ENCODE measurements at places on chromosomes 2 and 18.

DNA sequence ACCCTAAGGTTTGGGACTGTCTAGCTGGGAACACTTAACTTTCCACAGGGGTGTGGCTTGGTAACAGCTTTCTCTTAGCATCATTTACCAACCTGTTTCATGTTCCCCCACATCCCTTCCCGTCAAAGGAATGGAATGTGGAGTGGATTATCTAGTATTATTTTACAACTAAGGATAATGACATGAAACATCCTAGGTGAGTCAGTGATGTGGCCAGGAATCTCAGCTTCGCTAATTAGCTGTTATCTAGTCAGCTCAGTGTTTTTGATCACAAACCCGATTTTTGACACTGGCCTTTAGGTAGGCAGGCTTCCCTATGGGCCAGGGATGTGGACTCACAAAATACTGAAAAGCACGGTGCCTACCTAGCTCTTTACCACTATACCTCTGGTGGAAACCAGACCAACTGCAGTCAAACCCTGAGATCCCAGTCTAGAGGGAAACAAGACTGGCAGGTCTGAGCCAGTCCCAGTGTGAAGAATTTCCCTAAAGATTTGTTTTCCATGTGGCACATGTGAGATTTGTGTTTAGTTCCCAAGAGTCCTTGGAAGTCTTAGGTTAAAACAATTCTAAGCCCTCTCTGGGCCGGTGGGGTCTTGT is 2.8 kb upstream of the NRP2 start:
- no peak for DNase-seq

DNA sequence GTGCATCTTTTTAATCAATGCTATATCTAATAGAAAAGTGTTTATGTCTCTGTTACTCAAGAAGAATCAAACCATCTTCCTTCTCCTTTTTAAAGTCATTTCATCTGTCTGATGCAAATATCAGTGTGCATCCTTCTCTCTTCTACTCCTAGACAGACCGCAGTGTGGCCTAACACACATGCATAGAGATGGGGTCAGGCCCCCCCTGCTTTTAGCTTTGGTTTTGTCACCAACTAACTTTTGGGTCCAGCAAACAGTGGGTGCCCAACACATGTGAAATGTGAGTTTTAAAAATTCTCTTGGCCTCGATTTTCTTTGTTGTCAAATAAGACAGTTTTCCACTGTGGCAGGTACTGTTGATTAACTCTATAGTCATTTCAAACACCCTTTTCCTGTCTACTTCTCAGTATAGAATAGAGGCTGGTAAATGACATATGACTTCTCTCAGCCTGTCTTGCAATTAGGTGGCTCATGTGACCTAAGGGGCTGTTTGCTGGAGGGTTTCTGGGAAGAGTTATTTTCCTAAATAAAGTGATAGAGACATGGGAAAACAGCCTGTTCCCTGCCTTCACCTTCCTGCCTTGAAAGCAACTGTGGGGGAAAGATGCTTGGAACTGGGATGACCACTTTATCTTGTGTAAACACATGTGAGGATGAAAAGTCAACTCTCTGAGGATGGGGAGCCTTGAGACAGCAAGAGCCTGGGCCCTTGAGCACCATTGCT is 65.7 kb upstream of the DARS1 start:
- no peak for DNase-seq

DNA sequence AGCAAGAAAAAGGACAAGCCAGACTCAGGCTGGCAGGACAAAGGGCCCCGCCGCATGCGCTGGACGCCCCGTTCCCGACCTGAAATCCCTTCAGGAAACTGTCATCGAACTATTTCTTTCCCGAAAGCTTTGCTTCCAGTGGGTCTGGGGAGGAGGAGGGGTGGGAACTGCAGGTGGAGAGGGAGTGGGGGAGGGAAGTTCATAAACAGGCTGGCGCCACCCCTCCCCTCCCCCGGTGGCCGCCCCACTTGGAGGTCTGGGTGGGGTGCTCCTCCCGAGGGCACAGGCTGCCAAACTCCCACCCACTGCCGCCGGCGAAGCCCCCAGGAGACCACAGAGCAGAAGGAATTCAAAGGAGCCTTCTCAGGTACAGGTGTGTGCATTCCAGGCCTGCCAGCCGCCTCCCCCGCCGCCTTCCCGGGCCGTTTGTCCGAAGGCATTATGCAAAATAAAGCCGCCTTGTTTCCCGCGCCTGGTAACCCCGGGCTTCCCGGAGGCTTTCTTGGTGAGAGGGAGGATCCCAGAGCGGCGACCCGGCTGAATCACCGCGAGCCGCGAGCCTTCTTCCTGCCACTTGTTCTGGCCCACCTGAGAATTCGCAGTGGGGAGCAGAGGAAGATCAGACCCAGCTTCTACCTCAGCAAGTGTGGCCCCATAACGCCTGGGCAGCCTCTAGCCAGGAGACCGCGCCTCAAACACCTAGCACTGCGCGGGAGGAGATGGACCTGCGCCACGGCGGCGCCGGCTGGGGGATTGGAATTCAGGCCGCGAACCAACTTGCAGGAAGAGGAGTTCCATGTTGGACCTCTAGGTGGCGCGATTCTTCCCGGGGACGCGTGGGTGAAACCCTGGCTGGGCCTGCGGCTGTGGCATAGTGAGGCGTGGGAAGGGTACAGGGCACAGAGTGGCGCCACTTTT is 101.9 kb downstream of the FOXI3 start:
- peak; percentile 78 for DNase-seq

- DNase-seq, result no peak
Observed at GRCh38 chr2:119682578-119682977, 3.6 kb downstream of the TMEM177 start.

- DNase-seq, result no peak
Observed at GRCh38 chr2:200211643-200212042, 94.8 kb upstream of the SPATS2L start.

All from kidney (tissue), 22 donors.